ENCODE measurements at places on chromosomes 4 and X.
A peak's percentile ranks its signal among the peaks of the same experiment; 100 is the strongest.

GRCh38 chrX:115650916-115651315, 89.9 kb downstream of the PLS3 start:
- no peak for DNase-seq

DNA sequence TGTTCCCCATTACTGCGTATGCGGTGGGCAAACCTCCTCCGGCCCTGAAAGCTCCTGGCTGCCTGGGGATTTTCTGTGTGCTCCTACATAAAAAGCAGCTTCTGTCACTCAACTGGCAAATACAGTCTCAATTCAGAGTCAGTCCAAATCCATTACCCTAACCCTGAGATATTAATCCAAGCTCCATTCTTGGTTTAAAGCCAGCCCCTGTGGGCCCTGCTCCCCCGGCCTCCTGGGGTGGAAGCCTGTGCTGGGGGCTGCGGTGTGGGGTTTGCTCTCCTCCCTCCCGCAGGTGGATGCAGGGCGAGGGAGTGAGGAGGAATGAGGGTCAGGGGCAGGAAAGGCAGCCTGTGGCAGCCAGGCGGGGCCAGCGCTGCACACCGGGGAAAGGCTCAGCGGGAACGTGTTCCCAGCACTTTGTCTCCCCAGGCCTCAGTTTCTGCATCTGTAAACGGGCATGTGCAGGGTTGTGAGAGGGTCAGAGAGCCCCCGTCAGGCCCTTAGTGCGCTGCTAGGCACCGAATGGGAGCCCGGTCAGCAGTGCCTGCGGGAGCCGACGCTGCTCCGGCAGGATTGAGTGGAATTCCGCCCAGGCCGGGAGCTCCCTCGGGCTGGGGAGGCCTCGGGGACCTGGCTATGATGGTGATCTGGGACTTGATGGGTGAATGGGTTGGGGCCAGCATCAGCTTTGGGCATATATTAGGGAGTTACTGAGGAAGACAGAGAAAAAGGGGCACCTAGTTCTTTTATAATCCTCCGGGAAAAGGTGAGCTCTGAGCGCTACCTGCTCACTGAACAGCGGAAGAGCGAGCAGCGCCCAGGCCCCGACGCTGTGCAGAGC, 6.3 kb upstream of the RGS12 start:
- DNase-seq = peak; percentile 7

GRCh38 chrX:150623583-150623982, 55.2 kb downstream of the MTM1 start:
- DNase-seq = no peak

DNA sequence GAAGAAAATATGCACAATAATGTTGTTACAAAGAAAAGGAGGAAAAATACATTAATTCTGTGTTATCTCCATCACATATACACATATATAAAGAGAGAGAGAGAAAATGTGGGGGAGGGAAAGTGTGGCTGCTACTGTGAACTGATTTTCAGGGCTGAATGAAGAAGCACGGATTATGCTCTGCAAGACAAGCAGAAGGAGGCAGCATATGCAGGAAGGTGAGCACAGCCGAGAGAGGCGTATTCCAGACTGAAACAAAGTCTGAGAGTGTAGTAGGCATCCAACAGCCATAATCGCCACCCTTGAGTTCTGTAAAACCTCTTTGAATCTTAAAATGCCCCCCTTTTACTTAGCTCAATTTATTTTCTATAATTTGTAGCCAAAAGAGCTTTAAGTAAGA, 1081.8 kb upstream of the GRID2 start:
- DNase-seq = no peak

GRCh38 chr4:53057679-53058078, 195.6 kb downstream of the RASL11B start:
- no peak for DNase-seq

GRCh38 chr4:54109241-54110018, 9.5 kb downstream of the GSX2 start:
- DNase-seq = no peak

DNA sequence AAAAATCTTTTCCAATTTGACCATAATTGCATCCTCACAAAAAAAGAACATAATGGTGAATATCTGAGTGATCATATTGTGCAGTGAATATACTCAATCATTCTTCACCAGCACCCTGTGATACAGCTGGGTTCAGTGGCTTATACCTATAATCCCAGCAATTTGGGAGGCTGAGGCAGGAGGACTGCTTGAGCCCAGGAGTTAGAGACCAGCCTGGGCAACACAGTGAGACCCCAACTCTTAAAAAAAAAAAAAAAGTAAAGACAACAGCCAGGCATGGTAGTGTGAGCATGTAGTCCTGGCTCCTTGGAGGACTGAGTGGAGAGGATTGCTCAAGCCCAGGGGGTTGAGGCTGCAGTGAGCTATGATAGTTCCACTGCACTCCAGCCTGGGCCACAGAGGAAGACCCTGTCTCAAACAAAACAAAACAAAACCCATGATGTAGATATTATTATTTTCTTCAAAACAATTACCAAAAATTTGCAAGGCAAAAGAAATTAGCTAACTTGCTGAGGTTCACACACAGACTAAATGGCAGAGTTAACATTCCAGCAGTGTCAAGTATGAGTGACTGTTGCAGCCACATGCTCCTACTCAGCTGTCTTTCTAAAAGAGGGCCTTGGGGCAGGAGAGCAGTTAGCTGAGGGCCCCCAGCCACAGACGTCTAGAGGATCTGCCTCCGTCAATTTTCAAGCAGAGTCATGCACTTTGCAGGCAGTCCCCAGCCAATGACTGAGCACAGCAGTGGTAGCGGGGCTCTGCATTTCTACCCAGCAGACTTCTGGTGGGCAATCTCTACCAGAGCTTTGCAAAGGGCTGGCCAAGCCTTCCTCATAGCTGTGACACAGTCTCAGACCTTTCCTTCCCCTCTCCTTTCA, 33.4 kb downstream of the ADGRA3 start:
- DNase-seq = no peak

DNA sequence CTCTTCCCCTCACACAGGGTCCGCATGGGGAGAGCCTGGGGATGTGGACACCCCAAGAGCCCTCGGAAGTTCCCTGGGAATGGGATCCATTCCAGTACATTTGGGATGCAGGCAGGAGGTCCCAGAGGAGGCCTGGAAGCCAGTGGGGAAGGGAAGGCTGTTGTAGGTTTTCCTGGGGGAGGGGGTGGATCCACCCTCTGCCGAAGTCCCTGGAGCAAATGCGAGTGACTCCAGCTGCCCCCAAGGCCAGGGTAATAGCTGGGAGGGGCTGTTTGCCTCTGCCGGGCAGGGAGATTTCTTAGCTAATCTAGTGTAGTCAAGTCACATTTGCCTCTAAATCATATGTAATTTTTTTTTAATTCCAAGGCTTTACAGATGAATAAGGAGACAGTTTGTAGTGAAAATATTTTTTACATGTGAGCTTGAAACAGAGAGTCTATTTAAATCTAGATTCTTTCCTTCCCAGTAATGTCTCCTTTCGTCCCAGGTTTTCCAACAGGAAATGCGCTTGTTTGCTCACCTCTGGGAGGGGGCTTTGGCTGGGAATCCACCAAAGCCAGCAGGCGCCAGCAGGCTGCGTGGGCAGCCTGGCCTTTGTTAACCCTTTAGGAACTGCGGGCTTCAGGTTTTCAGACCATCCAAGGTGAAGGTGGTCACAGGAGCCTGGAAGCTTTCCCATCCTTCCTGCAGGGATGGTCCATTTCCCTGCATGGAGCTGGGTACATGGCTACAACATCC, 26.8 kb downstream of the SH3TC1 start:
- no peak for DNase-seq

- no peak for DNase-seq
These were observed 53.4 kb downstream of the CD99L2 start for GRCh38 chrX:150845091-150845490.

GRCh38 chrX:43573441-43574015, 82.6 kb upstream of the MAOA start:
- no peak for DNase-seq

GRCh38 chr4:85218756-85219155, 252.3 kb upstream of the WDFY3 start:
- DNase-seq = no peak

All from left cardiac atrium (tissue), 4 donors.